AML-193 (cell line): ENCODE measurements at places on chromosomes 5 and 9.

GRCh38 chr5:71778678-71779276 is 59.7 kb downstream of the CARTPT start:
- DNase-seq, result no peak

GRCh38 chr9:36893911-36894310 is 140.2 kb downstream of the PAX5 start:
- no peak for DNase-seq

DNA sequence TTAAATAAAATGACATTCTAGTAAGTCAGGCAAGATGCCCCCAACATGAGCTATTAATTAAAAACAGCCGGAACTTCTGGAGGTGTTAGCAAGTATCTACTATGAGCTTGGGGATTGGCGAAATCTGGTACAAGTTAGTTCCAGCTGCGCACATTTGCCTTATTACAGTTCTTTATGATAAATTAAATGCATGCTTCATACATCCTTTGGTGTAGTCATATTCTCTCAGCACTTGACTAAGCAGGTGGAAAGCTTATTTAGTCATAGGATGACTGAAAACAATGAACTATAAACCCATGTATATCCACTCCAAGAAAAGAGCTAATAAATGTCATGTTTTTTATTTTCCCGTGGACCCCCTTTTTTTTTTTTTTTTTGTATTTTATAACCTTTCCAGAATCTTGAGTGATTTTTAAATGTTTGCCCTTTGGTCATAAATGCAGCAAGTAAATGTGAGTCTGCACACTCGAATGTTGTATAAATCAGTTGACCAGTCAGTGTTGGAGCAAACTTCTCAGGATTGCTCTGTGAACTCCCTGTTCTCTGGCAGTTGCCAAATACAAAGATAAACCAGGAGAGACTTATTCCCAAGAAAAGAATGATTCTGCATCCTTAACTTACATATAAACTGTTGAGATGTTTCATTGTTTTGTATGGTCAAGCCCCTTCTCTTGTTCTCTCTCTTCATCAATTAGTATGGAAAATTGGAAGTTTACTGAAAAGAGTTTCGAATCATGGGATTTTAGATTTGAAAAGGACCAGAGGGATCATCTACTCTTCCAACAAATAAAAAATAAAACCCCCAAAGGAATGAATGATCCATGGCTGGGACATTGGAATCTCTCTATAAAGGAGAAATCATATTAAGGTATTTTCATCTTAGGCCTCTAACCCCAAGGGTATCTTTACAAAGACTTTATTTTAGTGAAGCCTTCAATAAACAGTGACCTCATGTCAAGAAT is 38.3 kb downstream of the PIK3R1 start:
- DNase-seq, result no peak

DNA sequence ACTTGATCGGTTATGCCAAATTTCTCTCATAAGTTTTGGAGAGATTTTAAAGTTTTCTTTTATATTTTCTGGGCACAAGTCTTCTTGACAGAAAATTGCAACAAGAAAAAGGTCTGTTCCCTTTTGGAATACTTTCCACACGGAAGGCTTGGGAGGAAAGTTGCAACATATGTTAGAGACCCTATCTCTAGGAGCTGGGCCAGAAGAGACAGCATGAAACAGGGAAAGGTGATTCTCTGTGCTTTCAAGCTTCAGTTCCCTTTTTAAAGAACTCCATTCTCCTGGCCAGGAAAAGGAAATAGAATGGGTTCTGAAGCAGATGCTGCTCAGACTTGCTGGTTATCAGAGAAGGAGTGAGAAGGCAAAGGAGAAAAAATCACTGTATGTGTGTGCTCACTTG is 368.3 kb downstream of the SPATA31D1 start:
- DNase-seq, result no peak

GRCh38 chr5:135490245-135491037 is 38.3 kb upstream of the TIFAB start:
- DNase-seq, result no peak

DNA sequence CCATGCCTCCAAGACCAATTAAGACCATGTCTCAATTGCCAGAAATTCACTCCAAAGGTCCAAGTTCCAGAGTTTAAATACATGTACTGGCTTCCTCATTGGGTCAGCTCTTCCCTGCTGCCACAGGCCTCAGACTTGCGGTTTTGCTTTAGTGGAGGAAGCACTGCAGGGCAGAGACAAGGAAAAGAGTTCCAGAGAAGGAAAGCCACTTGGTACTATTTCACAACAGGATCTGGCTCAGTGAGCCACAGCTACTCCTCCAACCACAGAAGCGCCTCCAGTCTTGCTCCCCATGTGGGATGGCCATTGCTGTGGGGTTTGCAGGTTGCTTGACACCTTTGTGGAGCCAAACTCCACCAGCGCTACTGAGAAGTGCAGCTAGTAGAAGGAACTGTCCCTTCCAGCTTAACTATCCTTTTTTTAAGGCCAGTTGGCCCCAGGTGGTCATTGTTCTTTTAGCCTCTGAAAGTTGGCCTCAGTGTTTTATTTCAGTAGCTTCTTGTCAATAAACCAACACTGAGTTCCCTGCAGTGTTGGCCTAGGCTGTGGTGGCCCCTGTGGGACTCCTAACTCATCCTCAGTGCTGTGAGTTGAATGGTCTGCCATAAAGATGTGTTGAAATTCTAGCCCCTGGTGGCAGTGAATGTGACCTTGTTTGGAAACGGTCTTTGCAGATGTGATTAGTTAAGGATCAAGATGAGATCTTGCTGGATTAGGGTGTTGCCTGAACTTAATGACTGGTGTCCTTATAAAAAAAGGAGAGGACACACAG is 93.7 kb upstream of the DAP start:
- DNase-seq, result peak; percentile 80

DNA sequence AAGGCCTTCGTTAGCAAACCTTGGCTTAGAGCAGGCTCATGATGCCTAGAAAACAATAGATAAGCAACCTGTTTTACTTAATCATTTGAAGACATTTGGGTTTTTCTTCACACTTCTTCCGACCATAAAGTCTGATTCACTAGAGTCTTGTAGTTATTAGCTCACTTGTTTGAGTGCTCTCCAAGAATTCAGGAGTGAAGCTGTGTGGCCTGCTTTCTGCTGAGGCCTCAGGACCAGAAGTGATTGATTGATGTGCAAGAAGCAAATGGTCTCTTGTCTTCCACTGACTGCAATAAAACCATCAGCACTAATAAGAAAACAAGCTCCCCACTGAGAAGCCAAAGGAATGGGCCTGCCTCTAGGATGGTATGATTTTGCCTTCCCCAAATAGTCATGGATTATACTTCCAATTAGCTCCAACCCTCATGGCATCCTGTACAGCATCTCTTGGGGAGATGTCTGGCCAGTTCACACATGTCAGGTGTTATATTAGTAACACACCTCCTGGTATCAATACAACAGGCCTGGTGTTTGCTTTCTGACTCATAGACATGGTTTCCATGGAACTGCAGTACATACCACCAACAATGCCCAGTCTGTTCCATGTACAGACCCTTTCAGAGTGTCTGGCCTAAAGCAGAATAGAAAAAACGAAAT is 317.6 kb downstream of the CWC27 start:
- no peak for DNase-seq

- no peak for DNase-seq
Observed at GRCh38 chr9:14311956-14312685, 1.8 kb downstream of the NFIB start.

- DNase-seq, result no peak
Observed at GRCh38 chr9:72471096-72471495, 50.3 kb upstream of the TMC1 start.

- no peak for DNase-seq
Observed at GRCh38 chr5:168647083-168647482, 67.9 kb upstream of the PANK3 start.

GRCh38 chr9:89748831-89749499 is 144.2 kb downstream of the GADD45G start:
- no peak for DNase-seq

- DNase-seq, result no peak
Observed at GRCh38 chr9:72297516-72297915, 67.5 kb downstream of the ZFAND5 start.

GRCh38 chr5:33272288-33272687 is 168.5 kb upstream of the TARS1 start:
- DNase-seq, result no peak

DNA sequence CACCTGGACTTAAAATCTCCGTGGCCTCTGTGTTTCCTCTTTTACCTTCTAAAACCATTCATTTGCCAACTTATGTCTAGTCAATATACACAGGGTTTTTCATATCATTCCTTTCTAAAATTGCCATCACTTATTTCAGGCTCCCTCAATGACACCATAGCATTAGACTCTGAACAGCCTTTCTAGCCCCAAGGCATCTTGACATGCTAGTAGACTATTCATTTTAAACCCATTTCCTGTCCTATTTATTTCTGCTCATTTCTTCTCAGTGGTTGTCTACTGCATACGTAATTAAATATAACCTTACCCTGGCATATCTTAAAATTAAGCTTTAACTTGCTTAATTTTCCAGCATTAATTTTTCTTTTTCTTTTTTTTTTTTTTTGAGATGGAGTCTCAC is 83.2 kb downstream of the PHAX start:
- no peak for DNase-seq

- DNase-seq, result no peak
Observed at GRCh38 chr5:98929710-98930298, 997 bp upstream of the CHD1 start.

- no peak for DNase-seq
Observed at GRCh38 chr9:92191801-92192200, 76.6 kb upstream of the SPTLC1 start.

GRCh38 chr9:72665421-72665820 is 144.0 kb downstream of the TMC1 start:
- no peak for DNase-seq

DNA sequence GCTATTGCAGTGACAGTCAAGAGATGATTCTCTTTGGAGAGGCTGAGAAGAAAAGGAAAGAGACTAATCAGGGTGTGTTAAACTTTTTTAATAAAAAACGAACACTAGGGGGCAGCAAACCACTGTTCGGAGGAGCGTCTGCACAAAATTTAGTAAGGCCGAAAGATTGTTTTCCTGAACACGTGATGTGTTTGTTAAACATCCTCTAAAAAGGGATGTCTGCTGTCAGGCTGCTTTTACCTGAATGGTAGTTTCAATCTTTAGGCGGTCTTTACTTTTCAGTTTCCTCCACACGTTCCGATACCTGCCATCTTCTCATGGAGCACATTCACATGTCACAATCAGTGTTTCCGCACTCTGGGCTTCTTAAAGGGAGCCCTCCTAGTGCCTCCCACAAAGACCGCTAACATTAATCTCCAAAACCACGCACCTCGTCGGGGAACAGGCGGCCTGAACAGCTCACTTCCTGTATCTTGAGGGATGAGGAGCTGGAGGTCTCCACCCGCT is 125.2 kb downstream of the GPBP1 start:
- peak; percentile 61 for DNase-seq

DNA sequence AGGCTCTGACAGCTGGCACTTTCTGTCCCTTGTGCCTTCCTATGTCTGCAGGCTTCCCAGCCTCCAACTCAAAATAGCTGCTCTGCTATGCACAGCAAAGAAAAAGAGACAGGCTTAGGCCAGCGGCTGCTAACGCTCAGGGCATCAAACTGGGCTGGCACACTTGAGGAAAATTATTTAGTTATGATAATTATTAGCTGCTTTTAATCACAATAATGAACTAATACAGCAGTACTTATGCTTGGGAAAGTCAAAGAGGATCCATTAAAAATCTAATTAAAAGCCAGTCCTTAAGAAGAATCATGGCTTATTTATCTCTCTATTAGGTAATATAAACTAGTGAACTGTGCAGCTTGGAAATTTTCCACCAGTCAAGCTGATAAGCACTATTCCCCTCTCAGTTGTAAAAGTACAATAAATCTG is 233.2 kb downstream of the SLIT3 start:
- no peak for DNase-seq

DNA sequence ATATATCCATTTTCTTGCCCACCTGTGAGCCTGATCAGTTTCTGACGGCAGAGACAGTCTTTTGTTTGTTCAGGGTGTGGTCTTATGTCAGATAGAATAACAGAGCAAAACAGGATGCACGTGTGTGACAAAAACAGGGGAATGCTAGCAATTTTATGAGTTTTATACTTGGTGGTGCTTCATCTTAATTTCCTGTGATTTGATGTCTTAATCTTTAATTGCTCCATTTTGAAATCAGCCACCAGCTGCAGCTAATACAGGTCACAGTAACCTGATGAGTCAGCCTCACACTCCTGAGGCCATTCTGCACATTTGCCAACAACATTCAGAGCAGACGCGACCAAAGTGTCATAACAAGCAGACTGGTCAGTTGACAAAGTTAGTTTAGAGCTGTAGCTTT is 42.3 kb upstream of the JMY start:
- no peak for DNase-seq

DNA sequence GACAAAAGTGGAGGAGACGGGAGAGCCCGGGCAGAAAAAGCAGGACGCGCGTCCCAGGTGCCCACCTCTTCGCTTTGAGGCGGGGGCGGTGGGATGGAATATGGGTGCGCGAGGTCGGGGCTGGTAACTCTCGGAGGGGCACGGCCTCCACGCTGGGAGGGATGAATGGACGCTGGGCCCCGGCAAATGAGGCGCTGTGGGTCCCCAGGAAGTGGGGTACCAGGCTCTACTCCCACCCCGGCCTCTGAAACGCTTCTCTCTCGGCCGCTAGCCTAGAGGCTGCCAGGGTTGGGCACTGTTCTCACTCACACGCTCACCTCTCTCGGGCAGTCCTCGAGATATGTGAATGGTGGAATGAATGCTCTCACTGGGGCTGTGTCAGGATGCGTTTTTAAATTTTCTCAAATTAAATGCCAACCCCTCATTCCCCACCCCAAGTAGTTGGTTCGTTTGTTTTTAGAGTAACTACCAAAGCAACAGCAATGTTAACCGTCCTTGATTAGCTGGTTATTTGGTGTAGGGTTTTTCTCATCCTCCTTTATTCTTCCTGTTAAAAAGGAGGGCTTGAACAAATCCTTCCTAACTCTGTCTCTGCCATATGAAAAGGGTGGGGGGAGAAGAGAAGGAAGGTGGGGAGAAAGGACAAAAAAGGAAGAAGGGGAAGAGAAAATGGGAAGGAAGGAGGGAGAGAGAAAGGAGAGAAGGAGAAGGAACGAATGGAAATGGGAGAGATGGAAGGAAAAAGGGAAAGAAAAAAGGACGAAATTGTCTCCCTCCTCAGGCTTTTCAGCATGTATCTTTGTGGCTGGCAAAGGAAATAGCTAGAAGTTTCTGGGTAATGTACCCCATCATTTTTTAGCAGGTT is 1.3 kb upstream of the EBF1 start:
- DNase-seq, result no peak

DNA sequence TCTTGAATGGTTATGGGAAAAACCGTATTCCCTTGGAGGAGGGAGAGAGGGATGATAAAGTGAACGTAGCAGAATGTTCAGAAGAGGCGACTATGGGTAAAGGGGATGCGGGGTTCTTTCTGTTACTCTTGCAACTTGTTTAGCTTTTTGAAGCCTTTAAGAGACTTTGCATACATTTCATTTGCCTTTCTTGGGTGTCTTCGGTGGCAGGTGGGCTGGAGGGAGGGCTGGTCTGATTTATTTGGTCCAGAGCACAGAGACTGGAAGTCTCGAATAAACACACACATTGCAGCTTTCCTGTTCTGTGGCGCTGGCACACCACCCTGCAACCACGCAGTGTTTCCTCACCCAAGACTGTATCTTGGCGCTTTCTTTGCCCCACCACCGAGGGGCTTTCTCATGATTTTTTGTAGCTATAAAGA is 23.2 kb downstream of the TTF1 start:
- DNase-seq, result no peak
